ENCODE measurements at places on chromosomes 5 and 9. TPM values are rescaled to one million over a fixed set of nuclear protein-coding genes. Genes with fewer than 3 reads are reported as not detected.

- DNase-seq: no peak
Observed at GRCh38 chr5:40480392-40480791, 199.3 kb upstream of the PTGER4 start.

The GCNT4 gene
- 16.1 TPM for polyA plus RNA-seq

DNA sequence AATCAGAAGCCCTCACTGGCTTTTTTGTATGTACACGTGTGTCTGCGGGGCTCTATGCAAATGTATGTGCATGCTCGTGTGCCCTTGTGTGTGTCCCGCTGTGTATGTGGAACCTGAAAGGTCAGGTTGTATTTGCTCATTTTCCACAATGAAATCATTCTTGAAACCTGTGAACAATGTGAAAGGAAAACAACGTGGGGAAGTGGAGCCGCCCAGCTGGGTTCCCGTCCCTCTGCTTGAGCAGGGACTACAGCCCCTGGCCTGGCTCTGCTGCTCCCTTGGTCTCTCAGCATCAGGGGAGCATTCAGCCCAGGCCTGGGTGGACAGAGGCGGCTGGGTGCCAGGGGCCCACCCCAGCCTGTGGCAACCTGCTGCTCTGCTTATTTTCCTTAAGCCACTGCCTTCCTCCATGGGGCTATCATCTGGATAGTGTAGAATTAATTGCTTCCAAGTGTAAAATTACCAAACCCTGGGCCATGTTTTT, 3.0 kb downstream of the ECSCR start:
- DNase-seq: no peak

GRCh38 chr9:84570482-84571154, 98.9 kb upstream of the NTRK2 start:
- DNase-seq: no peak

DNA sequence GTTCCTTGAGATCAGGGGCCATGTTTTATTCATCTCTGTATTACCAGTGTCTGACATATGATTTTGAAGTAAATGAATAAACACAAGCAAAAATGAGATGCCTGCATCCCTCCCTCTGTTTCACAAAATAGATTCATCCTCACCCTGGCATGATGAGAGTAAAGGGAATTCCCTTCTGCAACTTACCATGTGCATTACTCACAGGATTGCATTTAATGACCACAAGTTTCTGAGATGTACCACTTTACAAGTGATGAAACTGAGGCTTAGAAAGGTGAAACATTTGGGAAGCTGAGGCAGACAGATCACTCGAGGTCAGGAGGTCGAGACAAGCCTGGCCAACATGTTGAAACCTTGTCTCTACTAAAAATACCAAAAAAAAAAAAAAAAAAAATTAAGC, 74.2 kb upstream of the TNFSF8 start:
- DNase-seq: no peak

DNA sequence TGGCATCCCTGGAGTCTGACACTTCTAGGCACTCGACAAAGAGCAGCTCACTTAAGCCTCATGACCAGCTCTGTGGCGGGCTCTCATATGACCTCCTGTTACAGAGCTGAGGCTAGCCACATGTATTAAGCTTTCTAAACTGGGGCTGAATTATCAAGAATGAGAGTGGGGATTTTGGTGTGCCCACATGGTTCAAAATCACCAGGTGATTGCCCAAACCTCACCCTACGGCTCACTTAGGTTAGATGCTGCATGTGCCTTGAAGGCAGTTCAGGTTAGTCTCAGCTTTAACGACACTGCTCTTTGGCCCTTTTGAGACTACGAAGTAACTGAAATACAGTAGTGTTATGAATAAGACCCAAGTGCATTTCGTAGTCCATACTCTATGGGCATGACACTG, 39.4 kb upstream of the SMIM32 start:
- no peak for DNase-seq

DNA sequence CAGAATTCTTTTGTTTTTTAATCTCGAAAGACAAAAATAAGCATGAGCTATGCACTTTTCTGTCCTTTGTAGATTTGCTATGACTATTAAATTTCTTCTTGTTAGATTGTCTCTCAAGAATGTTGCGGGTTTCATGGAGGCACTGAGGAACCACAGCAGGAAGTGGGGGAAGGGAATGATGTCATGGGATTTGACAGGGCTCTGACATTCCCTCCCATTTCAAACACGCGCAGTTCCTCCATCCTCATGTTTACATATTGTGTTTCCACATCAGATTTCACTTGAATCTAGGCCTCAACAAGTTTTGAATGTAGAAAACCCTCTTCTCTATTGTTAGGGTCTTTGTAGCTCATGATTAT, 154.8 kb downstream of the PALM2AKAP2 start:
- DNase-seq: no peak

DNA sequence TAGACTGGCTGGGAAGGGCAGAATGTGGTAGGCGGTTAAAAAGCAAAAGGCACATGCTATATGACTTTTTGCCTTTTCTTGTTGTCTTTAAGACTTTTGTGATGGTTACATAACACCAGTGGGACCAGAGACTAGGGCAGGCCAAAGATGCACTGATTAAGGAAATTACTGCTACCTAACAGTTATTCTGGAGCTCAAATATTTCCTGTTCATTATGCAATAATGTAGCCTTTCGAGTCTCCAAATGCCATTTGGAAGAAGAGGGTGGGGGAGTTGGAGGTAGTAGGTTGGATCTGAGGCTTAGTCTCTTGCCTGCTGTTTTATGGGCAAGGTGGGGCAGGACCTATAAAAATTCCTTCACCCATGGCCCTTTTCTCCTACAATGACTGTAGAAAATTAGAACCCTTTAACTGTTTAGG, 51.7 kb downstream of the SH3GL2 start:
- DNase-seq: no peak

The RIGI gene
- 12.3 TPM for polyA plus RNA-seq

The CCDC183 gene
- 7.6 TPM for polyA plus RNA-seq

DNA sequence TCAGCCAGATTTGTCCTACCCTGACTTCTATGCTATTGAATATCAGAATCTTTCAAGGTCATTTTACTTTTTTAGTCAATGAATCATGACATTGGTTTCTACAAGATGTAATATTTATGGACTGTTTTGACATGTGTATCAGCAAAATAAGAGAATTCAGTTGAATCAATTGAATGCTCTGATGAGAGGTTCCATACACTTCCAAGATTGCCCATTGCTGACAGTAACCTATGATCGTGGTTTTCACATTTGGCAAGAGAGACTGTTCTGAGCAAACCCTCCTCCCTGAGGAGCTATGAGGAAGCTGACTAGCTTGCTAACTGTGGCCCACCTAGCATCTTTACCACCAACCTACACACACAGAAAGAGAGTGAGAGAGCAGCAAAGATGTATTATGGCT, 56.7 kb upstream of the FST start:
- no peak for DNase-seq

The LECT2 gene
- 2.1 TPM for polyA plus RNA-seq

DNA sequence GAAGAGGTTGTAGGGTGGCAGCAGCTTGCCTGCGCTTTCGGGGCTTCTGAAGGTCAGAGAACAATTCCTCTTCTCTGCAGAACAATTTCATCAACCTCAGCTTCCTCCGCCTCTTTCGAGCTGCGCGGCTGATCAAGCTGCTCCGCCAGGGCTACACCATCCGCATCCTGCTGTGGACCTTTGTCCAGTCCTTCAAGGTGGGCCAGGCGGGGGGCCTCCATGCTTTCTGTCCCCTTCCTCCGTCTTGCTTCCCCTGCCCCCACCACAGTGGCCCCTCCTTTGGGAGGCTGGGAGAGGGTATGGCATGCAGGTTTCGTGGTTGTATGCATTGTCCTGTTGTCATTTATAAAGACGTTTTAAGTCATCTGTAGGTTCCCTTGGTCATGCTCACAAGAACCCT, 195.8 kb downstream of the CACNA1B start:
- DNase-seq: no peak

The TAF1L gene
- 0.09 TPM for polyA plus RNA-seq

DNA sequence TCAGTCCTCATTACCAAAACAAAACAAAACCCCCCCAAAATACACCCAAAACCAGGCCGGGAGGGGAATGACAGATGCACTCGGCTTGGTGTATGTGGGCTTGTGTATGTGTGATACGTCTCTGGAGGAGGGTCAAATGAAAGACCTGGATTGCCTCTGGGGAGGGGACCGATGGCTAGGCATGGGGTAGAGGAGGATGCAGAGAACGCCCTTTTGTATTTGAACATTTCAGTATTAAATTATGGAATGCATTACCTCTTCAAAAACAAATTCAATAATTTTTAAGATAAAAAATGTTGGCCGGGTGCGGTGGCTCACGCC, 61.4 kb downstream of the LMX1B start:
- no peak for DNase-seq

- DNase-seq: no peak
Observed at GRCh38 chr5:124736805-124737188, 9.6 kb downstream of the ZNF608 start.

The BHMT2 gene
- polyA plus RNA-seq: 60.5 TPM

DNA sequence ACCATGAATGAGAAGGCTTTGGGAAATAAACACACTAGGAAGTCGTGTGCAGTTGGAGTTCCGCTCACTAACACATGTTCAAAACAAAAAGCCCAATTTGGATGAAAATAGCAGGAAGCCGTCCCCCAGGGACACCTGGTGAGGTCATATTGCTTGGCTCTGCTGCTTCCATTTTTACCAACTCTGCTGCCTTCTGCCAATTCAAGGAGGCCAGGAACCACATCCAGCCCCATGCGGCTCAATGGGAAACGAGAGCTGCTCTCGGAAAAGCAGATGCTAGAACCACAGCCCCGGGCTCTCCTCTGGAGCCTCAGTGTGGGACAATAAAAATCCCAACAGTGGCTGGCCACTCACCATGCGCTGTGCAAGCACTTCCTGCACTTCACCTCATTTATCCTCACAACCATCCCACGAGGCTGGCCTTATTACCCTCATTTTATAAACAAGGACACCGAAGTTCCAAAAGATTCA, 13.4 kb downstream of the ADAM19 start:
- no peak for DNase-seq

The CARD19 gene
- 29.2 TPM for polyA plus RNA-seq

GRCh38 chr5:137630972-137631370, 104.9 kb downstream of the KLHL3 start:
- DNase-seq: no peak

The NTRK2 gene
- polyA plus RNA-seq: 81.1 TPM
